ENCODE measurements at places on chromosomes 12 and 14.

DNA sequence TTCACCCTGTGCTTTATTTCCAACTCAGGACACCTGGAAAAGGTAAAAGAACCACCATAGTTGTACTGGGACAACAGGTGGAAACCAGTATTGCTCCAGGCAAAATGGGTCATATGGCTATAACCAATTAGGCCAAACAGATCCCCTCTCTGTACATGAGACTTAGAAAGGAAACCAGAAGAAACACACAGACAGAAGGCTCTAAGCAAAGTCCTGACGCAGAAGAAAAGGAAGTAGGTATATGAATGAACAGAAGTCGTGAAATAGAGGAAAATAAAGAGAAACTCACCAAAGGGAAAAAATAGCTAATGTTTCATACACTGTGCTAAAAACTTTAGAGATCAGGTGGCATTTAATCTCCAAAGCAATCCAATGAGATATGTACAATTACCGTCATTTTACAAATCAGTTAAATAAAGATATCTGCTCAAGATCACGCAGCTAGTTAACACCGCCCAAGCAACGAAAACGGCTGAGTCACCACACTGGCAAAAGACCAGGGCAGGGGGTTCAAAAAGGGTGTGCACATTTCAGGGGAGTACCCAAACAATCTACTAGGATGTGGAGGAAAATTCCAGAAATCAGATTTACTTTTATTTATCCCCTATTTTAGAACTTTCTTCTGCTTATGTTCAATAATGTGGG, 82.3 kb downstream of the ITPR2 start:
- no peak for DNase-seq

GRCh38 chr12:14723763-14724162, 27.4 kb upstream of the GUCY2C start:
- DNase-seq, result peak; percentile 7

DNA sequence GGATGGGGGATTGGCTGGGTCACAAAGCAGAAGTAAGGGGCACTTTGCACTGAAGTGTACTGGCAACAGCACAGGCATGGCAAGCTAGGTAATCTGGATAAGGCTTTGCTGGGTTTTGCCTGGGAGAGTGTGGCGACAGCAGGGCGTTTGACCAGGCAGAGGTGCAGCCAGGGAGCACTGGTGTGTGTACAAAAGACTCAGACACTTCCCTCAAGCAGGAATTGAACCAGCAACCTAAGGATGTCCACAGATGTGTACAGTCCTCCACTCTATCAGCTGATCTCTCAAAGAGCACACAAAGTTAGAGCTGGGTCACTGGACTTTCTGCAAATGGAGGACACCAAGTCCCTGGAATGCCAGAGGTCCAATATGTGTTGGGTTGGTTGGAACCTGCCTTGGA, 15.4 kb upstream of the RNASE4 start:
- no peak for DNase-seq

DNA sequence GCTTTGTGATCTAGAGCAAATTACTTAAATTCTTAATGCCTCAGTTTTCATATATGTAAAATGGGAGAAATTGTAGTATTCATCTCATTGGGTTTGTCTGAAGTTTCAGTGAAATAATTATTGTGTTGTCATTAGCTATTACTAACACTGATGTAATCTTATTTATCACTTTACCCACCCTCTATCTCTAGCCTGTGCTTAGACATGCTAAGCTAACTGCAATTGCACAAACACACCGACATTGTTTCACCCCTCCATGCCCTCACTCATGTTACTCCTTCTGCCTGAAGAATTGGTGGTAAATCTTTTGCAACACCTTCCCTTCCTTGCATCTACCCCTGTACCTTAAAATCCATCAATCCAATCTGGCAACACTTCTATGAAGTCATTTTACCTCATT, 241.6 kb downstream of the BCAT1 start:
- no peak for DNase-seq

GRCh38 chr12:9727813-9728212, 5.1 kb downstream of the CLECL1 start:
- no peak for DNase-seq

GRCh38 chr12:131367983-131368667, 342.8 kb upstream of the SFSWAP start:
- DNase-seq, result no peak

DNA sequence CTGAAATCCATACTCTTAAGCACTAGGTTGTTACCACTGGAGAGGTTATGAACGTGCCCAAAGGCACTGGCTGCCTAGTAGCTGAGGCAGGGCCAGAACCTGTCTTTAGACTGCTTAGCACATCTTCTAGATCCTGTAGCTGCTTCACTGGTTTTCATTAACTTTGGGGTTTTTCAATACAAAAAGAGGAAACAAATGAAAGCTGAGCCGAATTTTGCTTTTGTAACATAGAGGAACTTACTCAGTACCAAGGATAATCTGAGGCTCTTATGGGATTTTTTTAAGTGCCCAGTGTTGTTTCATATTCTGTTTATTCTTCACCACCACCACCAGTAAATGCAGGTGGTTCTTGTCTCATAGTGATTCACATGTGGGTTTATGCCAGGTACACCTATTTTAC, 396.1 kb downstream of the RAD51B start:
- no peak for DNase-seq

- DNase-seq, result no peak
Observed at GRCh38 chr12:73374360-73374759, 1102.2 kb downstream of the TRHDE start.

GRCh38 chr12:56208006-56208405, 13.7 kb downstream of the RNF41 start:
- DNase-seq, result no peak

- DNase-seq, result no peak
Observed at GRCh38 chr14:64197996-64198395, 96.2 kb downstream of the ESR2 start.

All from left lung (tissue), 14 donors.